ENCODE measurements at places on chromosomes 6 and 20.

- no peak for DNase-seq
These were observed 37.6 kb downstream of the ZMYND8 start for GRCh38 chr20:47318586-47319516.

GRCh38 chr6:31933537-31933936 lies 6.0 kb downstream of the C2 start:
- DNase-seq, result no peak

DNA sequence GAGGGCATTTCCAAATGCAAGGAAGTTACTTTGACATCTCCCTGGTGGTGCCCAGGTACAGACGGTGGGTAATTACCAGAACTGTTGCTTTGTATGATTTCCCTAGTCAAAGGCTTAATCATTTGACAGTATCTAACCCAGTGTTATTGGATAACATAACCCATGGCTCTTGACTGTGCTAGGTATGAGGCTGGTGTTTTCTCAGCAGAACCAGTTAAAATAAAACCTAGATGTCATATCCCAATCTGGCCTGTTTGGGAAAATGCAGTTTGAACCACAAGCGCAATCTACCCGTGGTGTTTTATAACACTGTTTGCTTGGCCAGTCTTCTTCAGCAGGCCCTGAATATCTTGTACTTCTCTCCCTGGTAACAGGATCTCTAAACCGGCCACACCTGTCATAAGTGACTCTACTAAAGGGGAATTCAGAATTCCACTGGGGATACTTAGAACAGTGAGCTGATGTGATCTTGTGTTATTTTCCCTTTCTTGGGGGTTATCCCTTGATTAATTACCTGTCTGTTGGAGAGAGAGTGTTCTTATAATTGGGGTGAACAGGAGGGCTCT lies 32.8 kb downstream of the PPP1R14C start:
- DNase-seq, result no peak

GRCh38 chr6:134519465-134519864 lies 201.6 kb upstream of the SGK1 start:
- DNase-seq, result no peak

GRCh38 chr6:30763155-30763617 lies 18.8 kb upstream of the IER3 start:
- no peak for DNase-seq

DNA sequence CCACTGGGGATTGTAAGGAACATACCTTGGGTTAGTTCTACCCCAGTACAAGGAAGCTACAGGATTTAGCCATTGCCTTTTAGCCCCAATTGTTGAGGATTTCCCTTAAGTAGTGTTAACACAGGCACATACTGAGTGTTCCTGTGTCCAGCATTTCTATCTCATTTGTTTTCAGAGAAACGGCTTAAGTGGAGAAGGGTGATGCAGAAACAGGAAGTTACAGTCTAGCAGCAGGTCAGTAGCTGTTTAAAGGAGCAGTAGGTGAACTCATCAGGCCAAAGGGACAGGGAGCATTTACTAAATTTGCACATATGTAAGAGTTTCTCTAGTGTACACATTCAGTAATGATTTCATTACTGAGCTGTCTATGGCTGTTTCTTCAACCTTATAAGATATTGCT lies 644.2 kb upstream of the GJE1 start:
- no peak for DNase-seq

DNA sequence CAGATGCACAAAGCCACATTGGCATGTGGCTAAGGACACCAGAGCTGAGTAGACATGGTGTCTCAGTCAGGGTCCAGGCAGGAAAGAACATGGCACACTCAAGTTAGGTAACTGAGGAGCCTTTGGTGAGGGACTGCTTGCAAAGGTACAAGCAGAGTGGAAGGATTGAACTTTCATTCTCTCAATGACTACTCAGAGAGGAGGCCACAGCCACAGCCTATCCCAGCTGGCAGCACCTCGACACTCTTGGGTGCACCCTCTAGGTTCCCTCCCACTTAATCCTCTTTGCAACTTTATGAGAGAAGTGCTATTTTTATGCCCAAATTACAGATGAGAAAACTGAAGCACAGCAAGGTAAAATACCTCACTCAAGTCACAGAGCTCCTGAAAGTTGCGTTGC lies 73.4 kb downstream of the ISM1 start:
- no peak for DNase-seq

DNA sequence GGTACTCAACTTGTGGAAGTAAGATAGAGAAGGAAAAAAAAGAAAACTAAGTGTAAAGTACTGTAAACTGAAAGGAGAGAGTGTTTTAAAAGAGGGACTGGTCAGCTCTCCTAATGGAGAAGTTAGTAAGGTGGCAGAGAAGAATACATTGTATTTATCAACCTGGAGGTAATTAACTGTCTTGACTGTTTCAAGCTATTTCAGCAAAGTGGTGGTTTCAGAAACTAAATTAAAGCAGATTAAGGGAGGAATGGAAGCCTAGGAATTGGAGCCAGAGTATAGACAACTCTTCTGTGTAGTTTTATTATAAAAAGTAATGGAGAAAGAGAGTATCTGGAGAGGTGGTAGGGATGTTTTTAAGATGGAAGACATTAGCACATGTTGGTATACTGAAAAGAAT lies 2.7 kb upstream of the PHF10 start:
- no peak for DNase-seq

DNA sequence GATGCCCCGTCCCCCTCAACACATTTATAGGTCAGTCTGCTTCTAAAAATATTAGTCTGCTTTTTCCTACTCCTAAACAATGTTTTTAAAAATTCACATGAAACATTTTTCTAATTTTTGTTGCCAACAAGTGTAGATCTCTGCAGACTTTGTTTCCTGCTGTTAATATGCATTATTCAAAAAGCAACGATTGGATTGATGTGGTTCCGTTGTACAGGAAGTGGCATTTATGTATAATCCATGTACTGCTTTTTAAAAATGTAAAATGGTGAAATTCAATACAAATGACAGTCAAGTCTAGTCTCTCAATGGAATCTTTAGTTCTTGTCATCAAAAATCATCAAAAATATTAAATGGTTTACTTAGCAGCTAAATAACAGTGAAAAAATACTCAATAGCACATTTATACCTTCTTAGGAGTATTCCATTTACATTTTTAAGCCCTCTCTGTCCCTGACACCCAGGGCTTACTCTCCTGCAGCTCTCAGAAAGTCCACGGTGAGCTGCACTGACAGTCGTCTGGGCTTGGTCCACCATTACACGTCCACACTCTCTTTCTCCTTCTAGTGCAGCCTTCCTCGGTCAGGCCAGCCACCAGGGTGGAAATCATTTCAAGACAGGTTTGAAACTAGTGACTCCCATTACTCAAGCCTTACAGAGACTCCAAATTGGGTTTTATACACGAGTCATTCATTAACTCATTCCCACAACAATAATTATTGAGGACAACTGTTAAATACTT lies 211.5 kb downstream of the TMEM200A start:
- DNase-seq, result no peak

DNA sequence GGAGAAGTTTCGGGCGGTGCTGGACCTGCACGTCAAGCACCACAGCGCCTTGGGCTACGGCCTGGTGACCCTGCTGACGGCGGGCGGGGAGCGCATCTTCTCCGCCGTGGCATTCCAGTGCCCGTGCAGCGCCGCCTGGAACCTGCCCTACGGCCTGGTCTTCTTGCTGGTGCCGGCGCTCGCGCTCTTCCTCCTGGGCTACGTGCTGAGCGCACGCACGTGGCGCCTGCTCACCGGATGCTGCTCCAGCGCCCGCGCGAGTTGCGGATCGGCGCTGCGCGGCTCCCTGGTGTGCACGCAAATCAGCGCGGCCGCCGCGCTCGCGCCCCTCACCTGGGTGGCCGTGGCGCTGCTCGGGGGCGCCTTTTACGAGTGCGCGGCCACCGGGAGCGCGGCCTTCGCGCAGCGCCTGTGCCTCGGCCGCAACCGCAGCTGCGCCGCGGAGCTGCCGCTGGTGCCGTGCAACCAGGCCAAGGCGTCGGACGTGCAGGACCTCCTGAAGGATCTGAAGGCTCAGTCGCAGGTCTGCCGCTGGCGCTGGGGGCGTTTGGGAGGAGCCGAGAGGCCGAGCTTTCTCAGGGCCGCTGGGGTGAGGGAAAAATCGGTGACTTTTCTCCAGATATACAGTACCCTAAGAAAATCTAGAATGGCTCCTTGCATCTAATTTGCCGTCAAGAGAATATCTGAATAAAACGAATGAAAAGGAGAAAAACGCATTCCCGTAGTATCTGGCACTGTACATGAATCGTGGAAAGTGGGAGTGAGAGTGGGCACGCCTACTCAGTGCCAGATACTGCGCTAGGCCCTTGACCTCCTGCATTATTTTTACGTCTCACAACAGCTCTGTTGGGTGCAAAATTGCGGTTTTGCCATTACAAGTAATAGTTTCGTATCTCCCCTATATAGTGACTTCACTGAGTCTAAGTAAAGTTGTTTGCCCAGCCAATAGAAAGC lies 1.0 kb downstream of the CALHM6 start:
- peak; percentile 48 for DNase-seq

Measured in NCI-H524 treated with DMSO at 0.1 percent for 48 hours (cell line).